ENCODE measurements at places on chromosomes 11 and 22.

GRCh38 chr11:130102301-130103249 lies 32.9 kb downstream of the APLP2 start:
- DNase-seq, result no peak

GRCh38 chr22:24875862-24876506 lies 70.0 kb downstream of the SGSM1 start:
- DNase-seq, result peak; percentile 27

DNA sequence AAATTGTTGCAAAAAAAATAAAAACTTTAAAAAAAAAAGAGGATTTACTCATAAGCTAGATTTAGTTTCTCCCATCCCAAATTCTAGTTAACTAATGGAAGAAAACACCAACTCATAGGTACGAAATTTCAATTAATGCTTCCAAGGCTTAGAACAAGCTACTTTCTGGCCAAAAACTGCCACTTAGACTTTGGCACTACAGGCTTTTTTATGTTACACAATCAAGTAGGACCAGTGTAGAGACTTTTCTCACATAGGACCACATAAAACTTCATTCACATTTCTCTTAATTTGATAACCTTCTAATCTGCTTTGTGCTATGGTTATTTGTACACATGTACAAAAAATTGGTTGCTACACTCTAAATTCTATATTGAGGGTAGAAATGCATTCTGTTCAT lies 3.1 kb downstream of the ST13 start:
- DNase-seq, result no peak

- DNase-seq, result no peak
These were observed 27.0 kb upstream of the IL18BP start for GRCh38 chr11:71971680-71972079.

- DNase-seq, result peak; percentile 49
These were observed 892 bp downstream of the GDPD5 start for GRCh38 chr11:75524665-75525432.

DNA sequence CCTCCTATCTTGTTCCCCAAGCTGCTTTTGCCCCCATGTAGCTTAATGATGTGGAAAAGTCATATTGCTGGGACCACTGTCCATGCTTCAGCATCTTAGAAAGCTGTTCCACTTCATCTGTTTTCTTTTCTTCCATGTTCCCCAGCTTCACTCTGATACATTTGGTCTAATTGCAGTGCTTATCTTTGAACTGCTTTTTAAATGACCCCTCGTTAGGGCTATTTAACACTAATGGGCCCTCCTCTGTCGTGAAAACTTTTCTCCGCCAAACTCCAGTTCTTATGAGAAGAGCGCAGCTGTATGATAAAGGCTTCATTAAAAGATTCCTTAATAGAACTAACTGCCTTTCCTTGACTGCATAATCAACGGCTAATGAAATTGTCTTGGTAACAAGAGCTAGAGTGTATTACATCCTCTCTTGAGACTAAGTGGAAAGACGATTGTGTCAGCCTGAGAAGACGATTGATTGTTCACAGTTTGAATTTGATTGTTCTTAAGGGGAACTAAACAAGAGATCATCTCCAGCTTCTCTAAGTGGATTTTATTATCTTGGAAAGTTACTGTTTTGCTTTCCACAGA lies 165.0 kb upstream of the MTNR1B start:
- DNase-seq, result no peak

DNA sequence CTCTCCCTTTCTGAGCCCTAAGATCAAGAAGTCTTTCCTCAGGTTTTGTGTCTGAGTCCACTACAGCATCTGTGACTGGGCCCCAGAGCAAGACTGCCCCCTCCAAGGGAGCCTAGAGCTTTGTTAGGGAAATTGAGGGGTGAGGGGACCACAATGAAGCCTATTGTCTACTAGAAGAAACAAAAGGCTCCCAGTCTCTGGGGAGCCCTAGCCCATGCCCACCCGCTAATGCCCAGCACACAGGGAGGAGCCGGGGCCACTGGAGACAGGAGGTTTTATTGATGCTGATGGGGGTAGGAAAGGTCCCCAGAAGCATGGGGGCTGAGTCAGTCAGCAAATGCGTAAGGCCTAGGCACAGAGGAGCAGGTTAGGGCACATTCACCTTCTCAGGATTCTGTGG lies 14.0 kb downstream of the RHOG start:
- no peak for DNase-seq

DNA sequence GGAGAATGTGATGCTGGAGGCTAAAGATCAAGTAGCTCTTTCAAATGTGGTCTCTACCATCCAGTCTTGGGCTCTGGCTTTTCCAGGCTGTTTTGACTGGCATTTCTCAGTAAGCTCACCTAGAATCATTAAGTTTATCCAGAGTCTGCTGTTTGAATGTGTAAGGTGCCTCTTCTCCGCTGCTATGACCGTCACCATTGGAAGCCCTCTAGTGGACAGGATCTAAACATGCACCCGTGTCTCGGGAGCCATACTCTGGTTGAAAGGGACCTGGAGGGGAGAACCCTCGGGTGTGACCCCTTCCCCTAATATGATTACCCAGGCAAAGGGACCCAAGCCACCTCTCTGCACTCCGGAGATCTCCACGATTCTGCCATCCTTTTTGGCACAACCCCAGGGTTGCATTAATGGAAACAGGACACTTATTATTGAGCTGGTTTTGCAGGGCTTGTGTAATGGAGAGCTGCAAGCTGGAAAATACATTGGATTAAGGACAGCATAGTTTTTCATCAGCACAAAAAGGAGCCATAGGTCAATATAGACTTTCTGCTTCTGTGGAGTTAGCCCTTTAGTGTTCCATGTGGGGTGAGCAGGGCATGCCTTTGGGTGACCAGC lies 191.0 kb upstream of the LARGE1 start:
- peak; percentile 17 for DNase-seq

GRCh38 chr22:28187612-28188011 lies 268.6 kb upstream of the PITPNB start:
- DNase-seq, result no peak

DNA sequence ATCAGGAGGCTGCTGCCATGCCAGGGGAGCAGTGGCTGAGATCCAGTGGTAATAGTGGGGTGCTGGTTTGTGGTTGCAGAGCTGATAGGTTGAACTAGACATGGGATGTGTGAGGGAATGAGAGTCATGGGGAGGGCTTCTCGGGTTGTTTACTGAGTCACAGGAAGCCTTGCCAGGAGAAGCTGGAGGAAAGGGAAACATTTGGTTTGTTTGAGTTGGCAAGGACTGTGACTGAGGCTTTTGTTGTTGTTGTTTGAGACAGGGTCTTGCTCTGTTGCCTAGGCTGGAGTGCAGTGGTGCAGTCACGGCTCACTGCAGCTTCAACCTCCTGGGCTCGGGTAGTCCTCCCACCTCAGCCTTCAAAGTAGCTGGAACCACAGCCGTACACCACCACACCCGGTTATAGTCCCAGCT lies 49.3 kb downstream of the CABIN1 start:
- DNase-seq, result no peak

DNA sequence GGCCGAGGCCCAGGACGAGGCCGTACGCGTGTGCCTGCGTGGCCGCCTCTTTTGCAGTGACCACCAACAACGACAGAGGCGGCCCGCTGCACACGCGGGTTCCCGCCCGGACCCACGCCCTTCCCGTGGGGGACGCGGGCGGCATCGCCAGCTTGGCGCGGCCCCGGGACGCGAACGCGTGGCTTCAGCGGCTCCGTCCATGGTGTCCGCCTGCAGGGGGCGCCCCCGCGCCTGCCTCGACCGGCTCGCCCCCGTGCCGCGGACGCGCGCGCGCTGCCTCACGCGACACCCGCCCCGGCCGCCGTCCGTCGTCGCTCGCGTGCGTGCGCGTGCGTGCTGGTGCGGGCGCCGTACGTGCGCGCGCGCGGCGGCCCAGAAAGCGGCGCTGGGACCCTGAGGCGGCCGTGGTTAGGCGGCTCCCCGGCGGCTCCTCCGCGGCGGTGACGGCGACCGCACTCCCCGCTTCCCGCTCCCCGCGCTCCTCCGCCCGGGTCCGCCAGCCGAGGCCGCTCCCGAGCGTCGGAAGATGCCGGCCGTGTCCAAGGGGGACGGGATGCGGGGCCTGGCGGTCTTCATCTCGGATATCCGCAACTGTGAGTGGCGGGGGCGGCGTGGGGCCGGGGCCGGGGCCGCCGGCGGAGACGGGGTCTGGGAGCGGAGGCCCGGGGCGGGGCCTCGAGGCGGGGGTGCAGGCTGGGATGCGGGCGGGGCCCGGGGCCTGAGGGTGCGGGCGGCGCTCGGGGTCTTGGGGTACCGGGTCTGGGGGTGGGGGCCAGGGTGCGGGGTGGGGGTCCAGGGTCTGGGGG lies at the start of gene AP2A2:
AP2A2 (plus strand) TSS at position 375 of the 806 bp plus-strand sequence; CDS start at position 527, 152 bp downstream.
- peak; percentile 94 for DNase-seq

- no peak for DNase-seq
These were observed 369.4 kb downstream of the DDX10 start for GRCh38 chr11:109034339-109034696.

- no peak for DNase-seq
These were observed 44.4 kb downstream of the GRM5 start for GRCh38 chr11:89021339-89021738.

GRCh38 chr11:43557553-43558110 lies 122.9 kb upstream of the HSD17B12 start:
- no peak for DNase-seq

- no peak for DNase-seq
These were observed 47.8 kb downstream of the FAM118A start for GRCh38 chr22:45357490-45357889.

GRCh38 chr11:11163669-11164333 lies 189.2 kb downstream of the CSNK2A3 start:
- no peak for DNase-seq

DNA sequence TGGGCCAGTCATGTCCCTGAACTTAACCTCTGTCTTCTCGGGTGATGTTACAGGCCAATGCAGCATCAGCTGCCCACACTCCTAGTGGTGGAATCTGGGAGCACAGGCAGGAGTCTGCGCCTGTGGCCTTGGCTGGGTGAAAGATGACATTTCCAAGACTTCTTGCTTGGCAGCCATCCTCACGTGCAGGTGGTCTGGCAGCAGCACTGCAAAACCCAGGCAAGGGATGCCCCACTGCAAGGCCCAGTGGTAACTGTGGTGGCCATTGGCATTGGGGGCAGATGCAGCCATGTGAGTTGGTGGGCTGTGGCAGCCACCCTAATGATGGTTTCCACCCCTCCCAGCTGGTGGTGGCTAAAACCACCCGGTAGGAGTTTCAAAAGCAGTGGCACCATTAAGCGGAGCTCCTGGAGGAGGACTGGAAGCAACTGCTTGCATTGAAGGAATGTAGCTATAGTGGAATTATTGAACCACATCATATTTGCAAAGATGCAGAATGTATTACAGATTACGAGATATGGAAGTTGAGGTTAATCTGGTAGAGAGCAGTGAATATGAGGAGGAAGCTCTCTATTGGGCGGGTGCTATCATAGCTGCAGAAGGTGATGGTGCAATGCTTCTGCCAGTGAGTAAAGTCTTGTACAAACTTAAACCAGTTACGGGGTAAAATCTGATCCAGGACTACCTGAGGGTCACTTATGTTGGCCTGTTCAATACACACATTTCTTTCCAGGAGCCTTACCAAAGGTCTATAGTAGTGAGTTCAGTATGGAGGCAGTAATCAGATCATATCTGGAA lies 120.7 kb upstream of the TOP3B start:
- DNase-seq, result peak; percentile 34

GRCh38 chr22:48605856-48606481 lies 1221.7 kb downstream of the BRD1 start:
- no peak for DNase-seq

DNA sequence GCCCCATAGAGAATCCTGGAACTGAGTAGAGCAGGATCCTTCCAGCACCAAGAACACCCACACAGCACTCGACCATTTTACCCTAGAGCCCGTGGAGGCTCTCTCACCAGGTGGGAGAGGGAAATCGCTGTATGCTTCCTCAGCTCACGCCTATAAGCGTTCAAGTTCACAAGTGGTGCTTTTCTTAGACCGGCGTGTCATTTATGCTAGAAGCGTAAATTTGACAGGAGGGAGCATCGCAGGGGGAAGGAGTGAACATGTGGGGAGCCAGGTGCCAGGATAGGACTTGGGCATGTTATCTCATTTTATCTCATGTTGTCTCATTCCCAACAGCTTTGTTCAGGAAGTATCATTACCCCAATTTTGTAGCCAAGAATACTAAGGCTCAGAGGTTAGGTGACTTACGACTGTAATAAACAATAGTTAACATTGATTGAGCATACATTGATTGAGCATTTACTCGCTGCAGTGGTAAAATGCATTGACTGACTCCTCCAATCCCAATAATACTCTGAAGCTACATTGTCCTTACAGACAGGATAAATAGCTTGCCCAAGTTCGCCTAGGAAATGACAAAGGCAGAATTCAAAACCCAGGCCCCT lies 19.1 kb upstream of the TP53I11 start:
- no peak for DNase-seq

DNA sequence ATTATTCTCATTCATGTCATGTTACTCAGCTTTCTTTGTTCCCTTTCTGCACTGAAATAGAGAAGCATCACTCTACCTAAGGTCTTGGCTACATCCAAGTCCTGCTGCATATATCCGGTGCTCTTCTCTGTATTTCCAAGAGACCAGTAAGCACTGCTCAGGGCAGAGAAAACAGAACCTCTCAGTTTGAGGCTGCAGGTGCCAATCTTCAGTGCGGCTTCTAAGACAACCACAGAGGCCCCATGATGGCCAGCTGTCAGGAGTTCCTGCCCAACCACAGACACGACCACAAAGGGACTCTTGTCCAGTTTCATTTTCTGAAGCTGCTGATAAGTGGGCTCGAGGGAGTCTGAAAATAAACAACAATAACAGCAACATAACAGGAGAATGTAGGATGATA lies 378.4 kb upstream of the PITPNB start:
- no peak for DNase-seq

DNA sequence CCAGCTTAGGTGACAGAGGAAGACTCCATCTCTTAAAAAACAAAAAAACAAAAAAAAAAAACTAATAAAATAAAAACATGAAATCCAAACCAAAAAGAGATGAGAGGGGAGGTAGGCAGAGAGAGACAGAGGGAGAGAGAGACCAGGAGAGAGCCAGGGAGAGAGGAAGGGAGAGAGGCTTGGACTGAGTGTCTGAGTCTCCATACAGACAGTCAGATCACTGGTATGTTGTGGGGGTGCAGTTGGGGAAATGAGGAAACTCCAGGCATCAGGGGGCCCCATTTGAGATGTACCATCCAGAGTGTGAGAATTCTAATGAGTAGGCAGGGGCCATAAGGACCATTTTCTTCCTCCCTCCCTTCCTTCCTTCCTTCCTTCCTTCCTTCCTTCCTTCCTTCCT lies 53.1 kb upstream of the SEPTIN5 start:
- DNase-seq, result no peak

DNA sequence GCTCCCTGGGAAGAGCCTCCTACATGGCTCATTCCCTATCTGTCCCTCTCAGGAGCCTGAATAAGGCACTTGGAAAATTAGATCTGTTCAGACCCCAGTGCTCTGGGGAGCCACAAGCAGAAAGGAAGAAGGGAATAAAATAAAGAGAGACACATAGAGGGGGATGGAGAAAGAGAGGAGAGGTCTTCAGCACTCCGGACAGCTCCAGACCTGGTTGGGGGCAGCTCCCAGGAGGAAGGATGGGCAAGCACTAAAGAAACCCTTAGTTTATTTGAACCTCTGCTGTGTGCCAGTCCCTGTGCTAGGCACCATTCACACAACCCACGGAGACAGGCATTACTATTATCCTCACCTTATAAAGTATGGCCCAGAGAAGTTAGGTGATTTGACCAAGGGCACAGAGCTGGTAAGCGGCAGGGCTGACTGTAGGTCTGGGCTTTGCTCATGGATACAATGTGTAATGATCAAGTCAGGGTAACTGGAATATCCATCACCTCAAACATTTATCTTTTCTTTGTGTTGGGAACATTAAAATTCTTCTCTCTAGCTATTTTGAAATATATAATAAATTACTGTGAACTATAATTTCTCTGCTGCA lies 53.7 kb upstream of the LRRC32 start:
- DNase-seq, result no peak
